Foreskin keratinocyte (primary cell): ENCODE measurements at places on chromosomes 6 and 20.

DNA sequence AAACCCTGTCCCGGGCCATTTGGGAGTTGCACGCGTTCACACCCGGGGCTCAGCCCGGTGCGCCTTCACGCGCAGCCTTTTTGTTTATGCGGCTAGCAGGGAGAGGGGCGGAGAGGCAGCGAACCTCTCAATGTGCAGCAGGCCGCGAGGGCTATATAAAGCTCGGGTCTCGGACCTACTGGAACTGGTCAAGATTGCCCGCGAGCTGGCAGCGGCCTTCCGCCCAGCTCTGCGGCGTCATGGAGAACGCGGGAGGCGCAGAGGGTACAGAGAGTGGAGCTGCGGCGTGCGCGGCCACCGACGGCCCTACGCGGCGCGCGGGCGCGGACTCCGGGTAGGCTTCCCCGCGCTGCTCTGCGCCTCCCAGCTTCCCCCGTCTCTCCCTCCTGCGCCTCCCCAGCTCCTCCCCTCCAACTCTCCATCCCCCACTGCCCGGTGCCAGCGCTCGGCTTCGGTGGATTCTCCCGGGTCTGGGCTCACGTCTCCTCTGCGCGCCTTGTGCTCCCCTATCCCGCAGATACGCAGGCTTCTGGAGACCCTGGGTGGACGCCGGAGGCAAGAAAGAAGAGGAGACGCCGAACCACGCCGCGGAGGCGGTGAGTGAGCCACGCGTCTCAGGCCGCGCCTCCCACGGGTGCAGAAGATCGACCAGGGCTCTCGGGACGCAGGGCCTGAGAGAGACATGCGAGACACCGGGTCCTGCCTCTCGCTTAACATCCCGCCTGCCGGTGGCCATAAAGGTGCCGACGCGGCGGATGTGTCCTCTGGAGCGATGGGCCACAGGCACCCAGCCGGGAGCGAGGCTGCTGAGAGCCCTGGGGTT lies at the start of gene RIPPLY2:
Gene RIPPLY2 (plus strand): TSS at position 183 of the 823 bp plus-strand sequence. CDS start 57 bp downstream, at position 240.
- peak; percentile 42 for DNase-seq

DNA sequence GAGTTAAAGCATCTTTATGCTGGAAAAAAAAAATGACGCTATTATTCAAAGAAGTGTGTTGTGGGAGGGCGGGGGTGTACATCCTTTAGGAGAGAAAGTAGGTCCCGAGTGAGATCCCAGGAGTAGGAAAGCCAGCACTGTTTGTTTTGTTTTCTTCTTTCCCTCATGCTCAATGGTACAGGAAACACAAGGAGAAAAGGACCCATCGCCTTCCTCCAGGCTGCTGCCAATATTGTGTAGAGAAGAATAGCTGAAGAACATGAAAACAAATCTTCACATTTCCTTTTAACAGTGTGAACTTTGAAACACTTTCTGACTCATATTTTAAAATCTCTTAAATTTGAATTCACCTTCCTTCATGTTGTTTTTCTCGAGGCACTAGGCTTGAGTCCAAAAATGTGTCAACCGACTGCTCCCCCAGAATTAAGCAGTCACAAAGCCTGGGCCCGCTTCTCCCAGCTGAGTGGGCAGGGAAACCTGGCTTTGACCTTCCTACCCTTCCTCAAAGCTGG lies 22.3 kb downstream of the PPP1R16B start:
- DNase-seq: no peak

DNA sequence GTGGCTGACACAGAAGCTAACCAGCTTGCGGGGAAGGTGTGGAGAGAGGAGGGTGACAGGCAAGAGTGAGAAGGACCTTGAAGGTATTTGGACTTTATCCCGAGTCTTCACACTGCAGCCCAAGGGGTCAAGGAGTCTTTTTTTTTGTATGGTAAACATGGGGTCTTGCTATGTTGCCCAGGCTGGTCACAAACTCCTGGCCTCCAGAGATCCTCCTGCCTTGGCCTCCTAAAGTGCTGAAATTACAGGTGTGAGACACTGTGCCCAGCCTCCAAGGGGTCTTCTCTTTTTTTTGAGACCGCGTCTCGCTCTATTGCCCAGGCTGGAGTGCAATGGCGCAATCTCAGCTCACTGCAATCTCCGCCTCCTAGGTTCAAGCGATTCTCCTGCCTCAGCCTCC lies 9.2 kb downstream of the SOX12 start:
- DNase-seq: no peak

- peak; percentile 61 for DNase-seq
These were observed 66.8 kb upstream of the IYD start for GRCh38 chr6:150301846-150302519.

- DNase-seq: peak; percentile 35
These were observed 49.2 kb downstream of the BLOC1S5 start for GRCh38 chr6:8014947-8015346.

DNA sequence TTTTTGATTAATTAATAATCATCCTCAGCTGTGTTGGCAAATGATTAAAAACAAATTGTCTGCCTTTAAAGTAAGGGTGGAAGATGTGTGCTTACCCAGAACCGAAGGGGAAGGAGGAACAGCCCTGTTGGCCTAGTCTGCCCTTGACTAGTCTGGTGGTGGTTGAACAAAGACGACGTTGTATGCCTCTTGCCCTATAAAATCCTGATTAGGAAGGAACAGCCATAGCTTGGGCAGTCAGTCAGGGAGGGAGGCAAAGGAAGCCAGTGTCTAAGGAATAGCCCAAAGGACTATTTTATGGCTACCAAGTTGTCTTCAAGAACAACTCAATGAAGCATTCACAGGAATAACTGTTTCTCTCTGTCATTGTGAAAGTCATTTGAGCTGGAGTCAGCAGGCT lies 70.7 kb downstream of the PRDM1 start:
- no peak for DNase-seq

DNA sequence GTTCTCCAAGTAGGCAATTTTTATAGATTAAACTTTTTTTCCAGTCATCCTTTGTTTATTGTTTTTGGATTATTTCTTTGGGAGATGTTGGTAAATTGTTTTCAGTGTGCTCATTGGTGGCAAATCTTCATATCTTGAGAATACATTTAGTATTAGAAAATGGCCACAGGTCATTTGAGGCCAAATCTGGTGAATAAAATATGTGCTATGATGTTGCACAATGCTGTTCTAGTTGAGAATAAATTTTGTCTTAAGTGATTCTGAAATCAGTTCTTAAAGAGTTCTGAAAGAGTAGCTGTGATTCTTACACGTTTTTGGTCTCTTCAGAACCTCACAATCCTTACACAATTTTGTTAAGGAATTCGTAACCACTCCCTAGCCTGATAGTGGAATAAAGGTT lies 20.1 kb downstream of the CDKAL1 start:
- DNase-seq: no peak

GRCh38 chr6:88008831-88009231 lies 38.8 kb upstream of the SPACA1 start:
- peak; percentile 17 for DNase-seq

DNA sequence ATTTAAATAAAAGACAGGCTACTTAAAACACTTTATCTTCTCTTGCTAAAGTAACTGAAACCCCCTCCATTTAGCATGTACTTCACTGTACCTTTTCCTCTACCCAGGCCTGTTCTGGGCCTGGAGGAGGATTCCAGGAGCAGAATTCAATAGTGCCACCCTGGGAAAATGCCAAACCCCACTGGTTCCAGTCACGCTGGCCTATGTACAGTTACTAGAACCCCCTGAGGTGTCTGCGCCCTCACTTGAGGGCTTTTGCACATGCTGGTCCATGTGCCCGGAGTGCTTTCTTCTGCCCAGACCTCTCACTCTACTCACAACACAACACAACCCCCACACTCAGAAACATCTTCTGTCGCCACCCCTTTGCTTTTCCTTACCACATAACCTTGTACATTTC lies 45.5 kb downstream of the TRAM2 start:
- DNase-seq: no peak

DNA sequence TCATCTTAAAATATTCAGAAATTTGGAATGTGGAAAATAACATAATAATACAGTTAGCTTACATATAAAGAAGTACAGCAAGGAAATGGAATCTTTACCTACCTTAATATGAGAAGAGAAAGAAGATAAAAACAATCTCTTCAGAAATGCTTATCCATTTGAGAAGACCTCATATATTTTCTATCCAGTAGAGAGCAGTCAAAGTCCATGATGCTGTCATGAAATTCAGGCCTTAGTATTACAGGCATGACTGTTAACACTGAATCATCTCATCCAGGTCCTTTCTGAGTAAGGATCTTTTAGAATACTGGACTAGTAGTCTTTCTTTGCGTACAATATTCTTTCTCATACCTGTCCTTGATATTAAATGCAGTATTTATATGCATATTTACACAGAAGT lies 713.4 kb downstream of the CD109 start:
- DNase-seq: peak; percentile 67

GRCh38 chr20:56503916-56504315 lies 20.6 kb upstream of the FAM209A start:
- no peak for DNase-seq

DNA sequence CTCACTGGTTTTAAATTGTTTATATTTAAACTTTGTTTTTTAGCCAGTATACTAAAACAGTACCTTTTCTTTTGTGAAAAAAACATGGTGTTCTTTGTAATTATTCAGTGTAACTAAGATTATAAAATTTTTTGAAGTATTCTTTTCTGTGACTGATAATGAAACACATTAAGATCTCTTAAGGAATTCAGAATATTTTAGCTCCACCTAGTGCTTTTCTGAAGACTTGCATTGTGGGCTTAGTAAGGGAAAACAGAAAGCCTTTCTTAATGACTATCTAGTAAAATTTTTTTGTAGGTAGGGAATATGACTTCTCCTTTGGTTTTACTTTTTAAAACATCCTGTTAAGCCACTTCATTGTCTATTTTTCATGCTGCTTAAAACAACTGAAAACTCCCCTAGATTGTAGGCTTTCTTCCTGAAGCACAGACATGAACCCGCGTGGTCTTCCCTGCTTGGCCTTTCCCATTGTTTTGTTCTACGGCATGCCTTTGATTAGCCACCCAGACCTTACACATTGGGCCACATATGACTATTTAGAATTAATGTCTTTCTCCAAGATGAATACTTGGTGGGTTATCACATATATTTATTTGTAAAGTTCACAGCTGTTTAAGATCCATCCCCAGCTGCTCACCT lies 72.1 kb downstream of the AFDN start:
- DNase-seq: no peak

DNA sequence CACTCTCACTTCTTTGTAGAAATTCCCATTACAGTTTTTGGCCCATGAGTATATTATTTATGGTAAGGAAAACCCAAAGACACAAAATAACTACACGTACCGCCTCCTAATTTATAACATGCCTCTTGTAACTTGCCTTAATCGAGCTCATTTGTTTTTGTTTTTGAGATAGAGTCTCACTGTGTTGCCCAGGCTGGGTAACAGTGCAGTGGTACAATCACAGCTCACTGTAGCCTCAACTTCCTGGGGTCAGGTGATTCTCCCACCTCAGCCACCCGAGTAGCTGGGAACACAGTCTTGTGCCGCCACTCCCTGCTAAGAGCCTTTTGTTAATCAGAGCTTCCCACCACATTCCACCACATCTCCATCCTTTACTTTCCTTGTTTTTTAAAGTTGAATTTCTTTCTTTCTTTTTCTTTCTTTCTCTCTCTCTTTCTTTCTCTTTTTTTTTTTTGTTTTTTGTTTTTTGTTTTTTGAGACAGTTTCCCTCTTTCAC lies 15.5 kb downstream of the ASIP start:
- no peak for DNase-seq
